ENCODE measurements at places on chromosomes 16 and 17.
A peak's percentile ranks its signal among the peaks of the same experiment; 100 is the strongest.

- no peak for DNase-seq
These were observed 124.2 kb downstream of the PARN start for GRCh38 chr16:14505846-14506245.

- no peak for DNase-seq
These were observed 354 bp upstream of the ESRP2 start for GRCh38 chr16:68236137-68236825.

GRCh38 chr17:67725373-67725791 is 7.6 kb downstream of the NOL11 start:
- no peak for DNase-seq

- no peak for DNase-seq
These were observed 159.7 kb downstream of the CEP112 start for GRCh38 chr17:66032082-66032712.

DNA sequence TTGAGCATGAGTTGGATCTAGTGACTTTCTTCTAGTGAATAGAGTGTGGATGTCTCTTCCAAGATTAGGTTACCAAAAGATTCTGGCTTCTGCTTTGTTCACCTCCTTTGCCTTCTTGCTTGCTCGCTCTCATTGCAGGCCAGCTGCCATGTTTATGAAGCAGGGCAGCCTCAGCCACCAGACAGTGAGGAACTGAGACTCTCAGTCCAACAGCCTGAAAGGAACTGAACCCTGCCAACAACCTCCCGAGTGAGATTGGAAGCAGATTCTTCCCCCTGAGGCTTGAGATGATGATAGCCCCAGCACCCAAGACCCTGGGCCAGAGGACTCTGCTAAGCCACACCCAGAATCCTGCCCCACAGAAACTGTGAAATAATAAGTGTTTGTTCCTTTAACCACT is 48.4 kb downstream of the NOG start:
- no peak for DNase-seq

- DNase-seq, result no peak
These were observed 119.5 kb upstream of the SHISA6 start for GRCh38 chr17:11121341-11121985.

- no peak for DNase-seq
These were observed 33.3 kb upstream of the C16orf82 start for GRCh38 chr16:27033281-27033979.

- DNase-seq, result no peak
These were observed 882.4 kb upstream of the EEF2KMT start for GRCh38 chr16:5979905-5980550.

DNA sequence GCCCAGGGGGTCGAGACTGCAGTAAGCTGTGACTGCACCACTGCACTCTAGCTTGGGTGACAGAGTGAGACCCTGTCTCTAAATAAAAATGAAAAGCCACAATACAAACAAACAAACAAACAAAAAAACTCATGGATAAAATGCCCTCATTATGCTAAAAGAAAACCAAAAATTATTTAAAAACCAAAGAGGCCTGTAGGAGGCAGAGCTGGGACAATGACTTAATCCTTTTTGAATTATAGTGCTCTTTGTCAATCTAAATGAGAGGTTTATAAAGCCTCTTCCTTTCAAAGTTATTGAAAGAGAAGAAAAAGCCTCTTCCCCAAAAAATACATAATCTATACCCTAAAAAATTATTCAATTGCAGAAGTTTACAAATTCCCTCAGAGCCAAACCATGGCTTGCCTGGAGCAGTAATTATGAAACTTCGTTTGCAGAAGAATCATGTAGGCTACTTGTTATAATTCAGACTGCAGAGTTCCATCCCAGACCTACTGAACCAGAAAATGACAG is 18.5 kb downstream of the CRLF3 start:
- DNase-seq, result no peak

DNA sequence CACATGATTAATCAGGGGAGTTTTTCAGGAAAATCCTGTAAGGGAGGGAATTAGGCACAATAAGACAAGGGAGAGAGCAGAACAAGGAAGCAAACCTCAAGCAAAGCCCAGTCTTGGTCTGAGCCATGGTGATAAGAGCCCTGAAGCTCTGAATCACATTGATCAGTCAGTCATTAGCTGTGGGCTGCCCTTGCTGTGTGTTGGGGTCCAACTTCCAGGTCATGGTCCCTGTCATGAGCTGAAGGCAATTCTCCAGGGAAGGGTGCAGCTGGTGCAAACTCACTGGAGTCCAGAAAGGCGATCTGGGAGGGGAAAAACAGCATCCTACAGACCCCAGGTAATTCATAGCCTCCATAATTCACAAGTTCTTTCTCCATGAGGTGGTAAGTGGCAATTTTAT is 89.9 kb downstream of the CYLD start:
- no peak for DNase-seq

- no peak for DNase-seq
These were observed 30.2 kb downstream of the TENT4B start for GRCh38 chr16:50183316-50183715.

DNA sequence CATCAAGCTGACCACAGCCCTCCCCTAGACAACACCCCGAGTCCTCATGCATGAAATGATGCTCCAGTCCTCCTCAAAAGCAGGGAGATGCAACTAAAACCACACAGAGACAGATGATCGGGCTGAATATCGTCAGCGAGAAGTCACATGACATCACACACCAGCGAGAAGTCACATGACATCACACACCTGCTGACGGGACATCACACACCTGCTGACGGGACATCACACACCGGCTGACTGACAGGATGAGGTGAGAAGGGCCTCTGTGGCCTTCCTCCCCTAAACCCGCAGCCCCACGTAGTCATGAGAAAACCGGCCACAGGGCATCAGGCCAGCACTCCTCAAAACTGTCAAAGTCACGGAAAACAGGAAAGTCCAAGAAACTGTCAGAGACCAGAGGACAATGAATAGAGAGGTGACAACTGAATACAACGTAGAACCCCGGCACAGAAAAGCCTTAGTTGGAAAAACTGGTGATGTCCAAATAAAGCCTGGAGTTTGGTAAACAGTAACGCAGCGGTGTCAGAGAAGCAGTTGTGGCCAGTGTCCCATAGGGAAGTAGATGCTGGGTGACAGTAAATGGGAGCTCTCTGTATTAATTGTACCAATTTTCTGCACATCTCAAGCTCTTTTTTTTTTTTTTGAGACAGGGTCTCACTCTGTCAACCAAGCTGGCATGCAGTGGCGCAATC is 14.3 kb downstream of the LITAF start:
- no peak for DNase-seq

DNA sequence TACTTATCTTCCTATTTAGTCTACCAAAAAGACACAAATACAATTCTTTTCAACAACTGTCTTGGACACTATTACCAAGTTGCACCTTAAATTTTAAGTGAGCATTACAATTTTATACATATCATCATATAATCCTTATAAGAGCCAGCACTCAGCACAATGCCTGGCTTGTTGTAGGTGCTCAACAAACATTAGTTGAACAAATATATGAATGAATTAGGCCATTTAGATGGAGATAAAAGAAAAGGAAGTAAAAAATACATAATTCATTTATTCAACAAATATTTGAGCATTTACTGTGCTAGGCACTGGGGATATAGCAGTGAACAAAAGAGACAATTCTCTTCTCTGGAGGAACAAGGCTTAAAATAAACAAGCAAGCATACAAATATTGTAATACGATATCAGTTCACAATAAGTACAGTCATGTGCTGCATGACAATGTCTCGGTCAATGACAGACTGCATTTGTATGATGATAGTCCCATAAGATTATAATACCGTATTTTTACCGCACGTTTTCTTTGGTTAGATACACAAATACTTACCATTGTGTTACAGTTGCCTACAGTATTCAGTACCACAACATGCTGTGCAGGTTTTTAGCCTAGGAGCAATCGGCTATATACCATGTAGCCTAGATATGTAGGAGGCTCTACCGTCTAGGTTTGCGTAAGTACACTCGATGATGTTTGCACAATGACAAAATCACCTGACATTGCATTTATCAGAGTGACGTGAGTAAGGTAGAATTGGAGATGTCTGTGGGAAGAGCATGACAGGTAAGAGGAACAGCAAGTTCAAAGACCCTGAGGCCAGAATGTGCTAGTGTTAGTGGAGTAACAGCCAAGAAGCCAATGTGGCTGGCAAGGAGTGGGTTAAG is 86.4 kb upstream of the HS3ST2 start:
- no peak for DNase-seq

- no peak for DNase-seq
These were observed 12.7 kb downstream of the JUP start for GRCh38 chr17:41773731-41774193.

DNA sequence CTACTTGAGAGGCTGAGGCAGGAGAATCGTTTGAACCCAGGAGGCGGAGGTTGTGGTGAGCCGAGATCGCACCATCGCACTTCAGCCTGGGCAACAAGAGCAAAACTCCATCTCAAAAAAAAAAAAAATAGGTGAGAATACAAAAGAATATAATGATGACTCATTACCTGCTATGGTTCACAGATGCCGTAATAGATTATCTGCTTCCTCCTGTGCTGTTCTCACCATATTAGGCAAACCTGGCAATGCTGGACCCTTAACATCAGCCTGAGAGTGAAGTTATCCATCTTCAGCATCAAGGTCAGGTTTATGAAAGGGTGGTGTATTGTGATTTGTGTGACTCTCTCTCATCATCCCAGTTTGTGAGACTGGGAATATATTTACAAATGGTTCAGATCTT is 271.3 kb upstream of the CPHXL start:
- DNase-seq, result no peak

GRCh38 chr17:62179525-62180161 is 114.6 kb upstream of the MED13 start:
- no peak for DNase-seq

DNA sequence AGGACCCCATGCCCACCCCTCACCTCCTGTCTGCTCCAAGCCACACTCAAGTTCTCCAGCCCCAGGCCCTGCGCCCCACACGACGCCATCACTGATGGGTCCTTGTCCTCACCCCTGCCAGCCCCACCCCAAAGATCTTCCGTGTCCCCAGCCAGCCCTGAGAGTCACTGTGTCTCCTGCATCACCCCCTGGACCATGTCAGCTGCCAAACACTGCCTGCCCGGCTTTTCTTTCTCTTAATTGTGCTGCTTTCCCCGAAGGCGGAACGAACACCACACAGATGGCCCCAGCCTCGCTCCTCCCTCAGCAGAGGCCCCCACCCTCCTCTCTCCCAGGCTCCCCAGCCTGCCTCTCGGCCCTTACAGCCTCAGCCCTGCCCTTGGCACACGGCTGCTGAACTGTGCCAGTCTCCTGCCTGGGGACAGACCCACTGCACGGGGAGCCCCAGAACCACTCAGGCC is 4.8 kb upstream of the GAA start:
- no peak for DNase-seq

GRCh38 chr16:58020628-58021521 is 4.7 kb upstream of the MMP15 start:
- no peak for DNase-seq

DNA sequence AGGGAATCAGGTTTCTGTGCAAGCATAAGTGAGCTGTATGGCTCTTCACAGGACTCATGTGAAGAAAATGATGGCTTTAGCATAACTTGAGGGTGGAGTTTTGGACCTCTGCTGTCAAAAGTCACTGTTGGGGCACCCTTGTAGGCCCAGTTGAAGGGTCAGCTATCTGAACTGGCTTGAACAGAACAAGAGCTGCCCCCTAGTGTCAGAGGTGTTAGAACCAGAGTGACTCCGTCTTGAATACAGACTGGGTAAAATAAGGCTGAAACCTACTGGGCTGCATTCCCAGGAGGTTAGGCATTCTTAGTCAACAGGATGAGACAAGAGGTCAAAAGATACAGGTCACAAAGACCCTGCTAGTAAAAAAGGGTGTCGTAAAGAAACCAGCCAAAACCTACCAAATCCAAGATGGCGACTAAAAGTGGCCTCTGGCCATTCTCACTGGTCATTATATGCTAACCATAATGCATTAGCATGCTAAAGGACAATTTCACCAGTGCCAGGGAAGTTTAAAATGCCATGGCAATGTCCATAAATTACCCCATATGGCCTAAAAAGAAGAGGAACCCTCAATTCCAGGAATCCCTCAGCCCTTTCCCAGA is 484.0 kb upstream of the ERCC4 start:
- no peak for DNase-seq

- no peak for DNase-seq
These were observed 13.3 kb upstream of the RFWD3 start for GRCh38 chr16:74679983-74680382.

DNA sequence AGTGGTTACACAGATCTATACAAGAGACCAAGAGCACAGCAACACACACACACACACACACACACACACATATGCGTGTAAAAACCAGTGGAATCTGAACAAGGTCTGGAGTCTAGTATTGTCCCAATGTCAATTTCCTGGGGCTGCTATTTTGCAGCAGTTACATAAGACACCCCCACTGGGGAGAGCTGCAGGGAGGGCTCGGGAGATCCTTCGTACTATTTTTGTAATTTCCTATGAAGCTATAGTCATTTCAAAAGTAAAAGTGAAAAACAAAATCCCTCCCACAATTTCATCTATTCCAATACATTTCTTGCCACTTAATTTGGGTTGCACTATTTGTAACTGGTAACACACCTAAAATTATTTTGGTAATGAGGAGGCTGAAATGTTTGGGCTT is 68.5 kb downstream of the C16orf95 start:
- no peak for DNase-seq

DNA sequence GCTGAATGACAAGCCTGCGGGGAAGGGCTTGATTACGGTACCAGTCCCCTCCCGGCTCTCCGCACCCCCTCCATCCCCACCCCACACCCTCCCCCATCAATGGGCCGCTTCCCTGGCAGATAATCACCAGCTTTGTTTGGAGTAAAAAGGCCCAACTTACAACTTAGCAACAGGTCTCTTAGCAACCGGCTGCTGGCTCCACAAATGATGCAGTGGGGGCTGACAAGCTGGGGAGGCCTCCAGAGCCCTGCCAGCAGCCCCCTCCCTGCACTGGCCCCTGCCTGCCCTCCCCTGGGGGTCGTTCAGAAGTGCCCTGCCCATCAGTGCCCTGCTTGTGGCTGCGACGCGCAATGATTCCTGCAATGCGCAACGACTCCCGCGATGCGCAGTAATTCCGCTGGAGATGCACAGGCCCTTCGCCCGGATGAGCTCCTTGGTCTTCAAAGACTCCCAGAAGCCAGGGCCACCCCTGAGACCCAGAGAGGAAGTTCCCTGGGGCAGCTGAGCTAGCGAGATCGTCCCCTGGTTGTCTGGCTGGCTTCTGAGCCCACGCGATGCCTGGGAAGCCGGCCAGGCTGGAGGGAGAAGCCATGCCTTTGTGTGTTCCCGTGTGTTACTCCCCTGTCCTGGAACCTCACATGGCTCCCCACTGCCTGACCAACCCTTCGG is 23.3 kb downstream of the CPNE2 start:
- DNase-seq, result peak; percentile 49

GRCh38 chr17:40278414-40278813 is 9.3 kb upstream of the CDC6 start:
- no peak for DNase-seq

DNA sequence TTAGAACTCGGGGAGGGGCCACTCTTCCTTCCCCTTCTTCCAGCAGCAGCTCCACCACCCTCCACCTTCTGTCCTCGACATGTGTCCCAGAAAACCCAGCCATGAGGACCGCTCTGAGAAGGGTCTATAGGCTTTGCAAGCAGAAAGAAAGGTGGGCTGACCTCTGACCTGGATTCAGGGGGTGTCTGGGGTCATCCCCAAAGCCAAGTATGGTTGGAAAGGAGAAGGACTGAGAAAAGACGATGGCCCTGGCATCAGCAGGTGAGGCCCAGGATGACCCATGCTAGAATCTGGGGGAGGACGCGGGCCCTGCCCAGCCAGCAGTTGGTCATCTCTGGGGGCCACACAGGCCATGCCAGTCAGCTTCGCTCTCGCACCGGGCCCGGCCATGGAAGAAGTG is 6.1 kb upstream of the SMIM5 start:
- DNase-seq, result no peak
